Left ventricle myocardium superior (tissue), 1 donor: ENCODE measurements at places on chromosomes 2 and 18.

- DNase-seq, result no peak
These were observed 180.1 kb downstream of the CAPN13 start for GRCh38 chr2:30627151-30627550.

DNA sequence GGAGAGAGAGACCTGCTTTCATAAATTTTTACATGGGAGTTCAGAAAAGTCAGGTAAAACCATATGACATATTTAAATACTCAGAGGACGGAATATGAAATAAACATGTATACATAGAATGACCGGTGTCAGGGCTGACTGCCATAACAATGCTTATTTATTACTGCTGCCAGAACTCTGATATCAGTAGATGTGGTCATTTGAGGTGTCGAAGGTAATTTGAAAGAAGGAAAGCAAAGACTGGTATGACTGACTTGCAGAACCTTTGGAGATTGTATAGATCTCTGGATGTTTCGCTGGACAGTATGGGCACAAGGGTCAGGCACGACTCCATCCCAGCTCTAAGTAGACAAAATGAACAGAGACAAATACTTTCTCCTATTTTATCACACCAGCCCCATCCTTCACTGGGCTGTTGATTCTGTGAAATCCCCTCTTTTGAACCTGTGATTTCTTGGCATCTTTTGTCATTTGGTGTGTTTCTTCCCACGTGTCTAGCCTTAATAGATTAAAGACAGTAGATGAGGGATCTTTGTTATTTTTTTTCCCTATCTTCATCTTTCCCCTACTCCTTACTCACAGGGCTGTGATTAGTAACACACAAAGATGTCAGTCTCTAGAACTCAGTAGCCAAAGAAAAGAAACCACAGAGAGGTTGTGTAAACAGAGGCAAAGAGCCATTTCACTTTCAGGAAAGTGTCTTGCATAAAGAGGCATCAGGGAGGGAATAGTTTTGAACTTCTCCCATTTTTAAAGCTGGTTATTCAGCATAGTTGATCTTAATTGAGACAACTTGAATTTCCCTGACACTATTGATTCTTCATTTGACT, 61.6 kb downstream of the ICOS start:
- no peak for DNase-seq

DNA sequence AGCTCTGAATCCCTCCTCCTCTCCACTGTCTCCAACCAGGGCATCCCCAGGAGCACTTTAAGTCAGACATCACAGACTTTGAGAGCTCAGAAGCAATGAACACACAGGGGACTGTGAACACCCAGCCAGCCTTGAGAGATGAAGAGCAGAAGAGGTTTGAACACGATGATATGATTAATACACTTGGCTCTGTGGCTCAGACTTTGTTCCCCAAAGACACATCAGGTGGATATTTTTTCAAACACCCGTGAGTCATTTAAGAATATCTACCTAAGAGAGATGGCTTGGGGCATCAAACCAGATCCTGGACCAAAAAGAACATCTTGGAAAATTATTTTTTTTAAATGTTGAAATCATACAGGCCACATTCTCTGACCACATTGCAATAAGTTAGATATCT, 134.9 kb upstream of the OTOS start:
- DNase-seq, result no peak

GRCh38 chr2:124024561-124025170, 421 bp upstream of the CNTNAP5 start:
- DNase-seq, result no peak

DNA sequence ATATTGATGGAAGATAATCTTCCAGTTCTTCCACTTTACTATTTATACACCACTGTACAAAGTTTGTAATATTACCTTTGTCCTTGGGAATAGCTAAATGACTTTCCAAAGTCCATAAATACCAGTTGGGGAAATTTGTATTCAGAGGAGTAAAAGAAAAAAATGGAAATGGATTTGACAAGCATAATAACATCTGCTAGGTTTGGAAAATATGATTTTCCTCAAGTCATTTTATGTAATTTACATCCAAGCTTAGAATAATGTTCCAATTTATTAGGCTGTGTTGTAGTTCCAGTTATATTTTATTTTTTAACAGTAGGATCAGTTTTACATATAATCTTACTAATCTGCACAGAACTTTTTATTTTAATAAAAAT, 563.0 kb upstream of the PKDCC start:
- no peak for DNase-seq

DNA sequence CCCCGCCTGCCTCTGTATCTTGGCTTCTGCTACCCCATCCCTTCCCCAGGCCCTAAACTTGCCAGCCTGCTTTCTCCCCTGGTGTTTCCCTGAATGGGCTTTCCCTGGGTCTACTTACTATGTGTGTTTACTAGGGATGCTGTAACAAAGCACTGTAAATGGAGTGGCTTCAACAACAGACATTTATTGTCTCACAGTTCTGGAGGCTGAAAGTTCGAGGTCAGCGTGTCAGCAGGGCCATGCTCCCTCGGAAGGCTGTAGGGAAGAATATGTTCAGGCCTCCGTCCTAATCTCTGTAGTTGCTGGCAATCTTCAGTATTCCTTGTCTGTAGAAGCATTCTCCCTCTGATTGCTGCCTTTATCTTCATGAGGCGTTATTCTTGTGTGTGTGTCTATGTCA, 113.6 kb downstream of the DDX1 start:
- DNase-seq, result no peak

GRCh38 chr2:195864316-195864715, 204.3 kb downstream of the DNAH7 start:
- DNase-seq, result no peak

DNA sequence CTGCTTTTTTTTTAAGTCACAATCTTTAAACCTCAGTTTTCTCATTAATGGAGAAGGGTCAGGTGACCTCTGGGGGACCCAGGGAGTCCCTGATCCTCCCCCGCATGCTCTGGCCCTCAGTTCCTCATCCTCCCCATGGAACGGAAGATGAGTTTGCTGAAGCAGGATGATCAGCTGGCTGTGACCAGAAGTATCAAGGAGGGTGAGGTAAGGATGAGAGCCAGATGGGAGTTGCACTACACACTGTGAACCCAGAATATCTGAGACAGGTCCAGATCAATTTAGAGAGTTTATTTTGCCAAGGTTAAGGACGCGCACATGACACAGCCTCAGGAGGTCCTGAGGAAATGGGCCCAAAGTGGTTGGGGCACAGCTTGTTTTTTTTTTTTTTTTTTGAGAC, 3.8 kb downstream of the CATIP start:
- no peak for DNase-seq

GRCh38 chr18:78085241-78086185, 835.9 kb downstream of the GALR1 start:
- no peak for DNase-seq

- DNase-seq, result no peak
These were observed 63.9 kb downstream of the RDH14 start for GRCh38 chr2:18496516-18496915.

GRCh38 chr18:76491776-76492668, 3.0 kb downstream of the ZNF516 start:
- DNase-seq, result peak; percentile 63

- DNase-seq, result no peak
These were observed 55.0 kb downstream of the ABCB11 start for GRCh38 chr2:168976034-168976654.

DNA sequence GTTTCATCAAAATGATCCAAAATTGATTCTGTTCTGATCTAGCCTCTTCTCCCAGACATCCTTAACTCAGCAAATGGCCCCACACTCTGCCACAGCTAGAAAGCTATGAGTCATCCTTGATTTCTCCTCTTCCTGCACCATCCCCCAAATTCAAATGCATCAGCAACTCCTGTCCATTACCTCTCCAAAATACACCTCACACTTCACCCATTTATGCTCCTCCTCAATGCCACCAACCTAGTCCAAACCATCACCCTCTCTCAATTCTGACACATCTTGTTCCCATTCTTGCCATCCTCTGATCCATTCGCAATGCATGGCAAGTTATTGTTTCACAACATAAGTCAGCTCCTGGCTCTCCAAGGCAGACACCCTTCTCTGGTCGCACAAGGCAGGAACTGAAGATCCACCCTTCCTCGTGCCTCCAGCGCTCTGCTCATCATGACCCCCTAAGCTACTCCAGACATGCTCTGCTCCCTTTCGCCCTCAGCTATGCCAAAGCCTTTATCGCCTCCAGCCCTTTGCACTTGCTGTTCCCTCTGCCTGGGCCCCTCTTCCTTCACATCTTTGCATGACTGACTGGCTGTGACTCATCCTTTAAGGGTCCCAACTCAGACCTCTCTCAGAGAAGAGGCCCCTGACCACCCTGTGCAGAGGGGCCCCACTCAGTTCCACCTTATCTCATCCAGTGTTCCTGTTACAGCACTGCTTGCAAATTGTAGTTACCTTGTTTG, 83.6 kb downstream of the MREG start:
- DNase-seq, result no peak

GRCh38 chr2:38898256-38898655, 8.6 kb downstream of the ARHGEF33 start:
- no peak for DNase-seq

- no peak for DNase-seq
These were observed 3.7 kb downstream of the MLPH start for GRCh38 chr2:237490795-237491194.

GRCh38 chr2:37394263-37394662, 49.8 kb downstream of the QPCT start:
- DNase-seq, result no peak

GRCh38 chr18:77737405-77737804, 487.8 kb downstream of the GALR1 start:
- no peak for DNase-seq

DNA sequence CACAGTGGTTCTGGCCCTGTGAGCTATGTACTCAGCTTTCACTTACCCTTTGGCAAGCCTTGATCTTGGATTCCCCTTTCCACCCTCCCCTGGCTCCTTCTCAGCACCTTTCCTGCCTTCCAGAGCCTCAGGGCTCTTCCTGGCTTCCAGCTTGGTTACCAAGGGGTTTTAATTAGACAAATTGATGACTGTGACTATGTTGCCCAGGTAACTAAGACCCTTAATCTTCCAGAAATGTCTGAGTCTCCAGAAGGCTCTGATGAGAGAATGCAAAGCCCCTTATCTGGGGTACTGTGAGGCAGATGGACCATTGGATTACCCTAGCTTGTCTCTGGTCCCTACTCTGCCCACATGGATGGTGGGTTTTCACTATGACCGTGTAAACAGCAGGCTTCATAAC, 174.2 kb downstream of the LOXHD1 start:
- DNase-seq, result no peak

DNA sequence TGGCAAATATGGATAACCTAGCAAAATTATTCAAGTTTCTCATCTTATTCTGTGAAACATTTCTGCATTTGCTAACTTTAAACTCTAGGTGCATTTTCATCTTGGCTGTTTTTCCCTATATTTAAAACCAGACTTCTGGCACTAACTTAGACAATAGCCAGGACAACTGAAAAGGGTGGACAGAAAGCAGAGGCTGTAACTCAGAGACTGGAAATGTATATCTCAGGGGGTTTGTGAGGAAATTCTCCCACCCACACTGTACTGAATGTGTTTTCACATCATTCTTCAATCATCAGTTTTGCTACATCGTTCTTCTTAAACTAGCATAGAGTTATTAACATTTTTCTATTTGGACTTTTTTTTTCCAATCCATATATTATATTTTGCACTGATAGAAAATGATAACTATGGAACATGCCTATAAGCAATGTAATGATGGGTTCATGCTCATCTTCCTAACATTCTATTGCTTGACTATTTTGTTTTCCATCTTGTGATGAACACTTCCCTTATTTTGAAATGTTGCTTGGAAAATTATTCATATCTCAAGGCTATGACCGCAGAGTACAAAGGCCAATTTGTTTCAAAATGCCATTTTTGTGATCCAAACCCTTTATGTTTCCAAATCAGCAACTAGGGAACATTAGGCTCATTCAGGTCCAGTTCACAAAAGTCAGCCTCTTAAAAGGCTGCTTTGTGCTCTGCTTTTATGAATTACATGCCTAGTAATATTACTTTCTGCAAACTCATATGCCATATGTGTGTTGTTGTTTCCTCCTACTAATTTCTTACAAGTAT, 125.8 kb upstream of the CDH19 start:
- DNase-seq, result no peak

GRCh38 chr2:169361706-169362117, 622 bp downstream of the LRP2 start:
- DNase-seq, result peak; percentile 36

DNA sequence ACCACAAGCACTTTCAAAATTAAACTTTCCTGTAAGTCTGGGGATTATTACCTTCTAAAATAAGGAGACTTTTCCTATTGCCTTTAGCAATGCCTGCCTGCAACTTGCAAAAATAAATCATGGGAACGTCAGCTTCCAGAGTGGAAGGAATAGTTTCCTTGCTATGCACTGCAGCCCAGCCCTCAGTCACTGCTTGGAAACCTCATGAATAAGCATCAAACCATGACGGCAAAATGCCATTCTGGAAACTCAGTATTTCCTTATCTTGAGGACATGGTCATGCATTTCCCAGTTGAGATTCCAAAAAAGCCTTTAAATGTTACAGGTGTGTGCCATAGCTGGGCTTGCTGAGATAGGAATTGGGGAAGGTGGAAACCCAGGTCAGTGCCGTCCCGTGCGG, 84.2 kb upstream of the OTOS start:
- DNase-seq, result no peak

- DNase-seq, result no peak
These were observed 157.0 kb downstream of the EML6 start for GRCh38 chr2:54880428-54880827.

GRCh38 chr18:3248658-3249359, 1.2 kb downstream of the MYL12A start:
- no peak for DNase-seq

DNA sequence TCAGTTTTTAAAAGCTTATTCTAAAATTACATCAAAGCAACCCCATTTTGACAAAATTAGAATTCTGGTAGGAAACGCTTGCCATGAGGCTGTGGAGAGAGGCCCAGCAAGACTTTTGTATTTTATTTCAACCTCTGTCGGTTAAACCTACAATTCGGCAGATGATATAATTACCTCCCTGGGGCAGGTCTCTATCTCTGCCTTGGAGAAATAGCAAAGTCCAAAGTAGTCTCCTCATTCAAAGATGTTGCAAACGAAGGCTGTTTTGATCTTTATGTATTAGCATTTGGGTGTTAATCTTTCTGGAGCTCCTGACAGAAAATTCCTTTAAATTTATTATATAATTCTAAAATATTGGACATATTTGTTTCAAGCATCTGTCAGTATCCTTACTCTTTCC, 35.6 kb downstream of the GALM start:
- DNase-seq, result no peak

DNA sequence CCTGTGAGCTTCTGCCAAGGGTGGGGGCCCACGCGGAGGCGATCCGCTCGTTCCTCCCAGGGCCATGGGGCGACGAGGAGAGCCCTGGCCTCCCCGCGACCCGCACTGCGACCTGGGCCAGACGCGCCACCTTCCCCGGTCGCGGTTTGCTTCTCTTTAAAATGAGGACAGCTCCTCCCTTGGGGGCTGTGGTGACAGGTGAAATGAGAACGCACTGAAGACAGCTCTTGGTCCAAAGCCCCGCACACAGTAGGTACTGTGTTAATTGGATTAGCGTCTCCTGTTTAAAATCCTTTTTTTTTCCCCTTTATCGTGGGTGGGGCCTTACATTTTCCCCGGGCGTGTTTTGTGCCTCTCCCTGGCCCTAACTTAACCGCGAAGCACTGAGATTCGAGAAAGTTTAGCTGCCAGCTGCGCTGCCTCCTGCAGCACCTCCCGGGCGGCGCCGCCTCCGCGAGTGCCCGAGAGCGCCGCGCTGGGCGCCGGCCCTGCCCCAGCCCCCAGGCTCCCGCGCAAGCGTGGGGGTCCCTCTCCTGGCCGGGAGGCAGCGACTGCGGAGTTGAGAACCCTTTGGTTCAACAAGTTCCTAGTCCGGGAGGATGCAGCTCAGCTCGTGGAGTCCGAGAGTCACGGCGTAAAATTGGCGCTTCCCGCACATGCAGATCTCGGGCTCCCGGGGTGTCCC, 1.1 kb downstream of the HPCAL1 start:
- peak; percentile 66 for DNase-seq

GRCh38 chr2:161857920-161858319, 216.1 kb downstream of the DPP4 start:
- no peak for DNase-seq
